Activated T-cell treated with anti-CD3 and anti-CD28 coated beads, Interleukin-2, amount 50 U/mL, for 72 hours (primary cell): ENCODE measurements at places on chromosomes 12 and 14.

DNA sequence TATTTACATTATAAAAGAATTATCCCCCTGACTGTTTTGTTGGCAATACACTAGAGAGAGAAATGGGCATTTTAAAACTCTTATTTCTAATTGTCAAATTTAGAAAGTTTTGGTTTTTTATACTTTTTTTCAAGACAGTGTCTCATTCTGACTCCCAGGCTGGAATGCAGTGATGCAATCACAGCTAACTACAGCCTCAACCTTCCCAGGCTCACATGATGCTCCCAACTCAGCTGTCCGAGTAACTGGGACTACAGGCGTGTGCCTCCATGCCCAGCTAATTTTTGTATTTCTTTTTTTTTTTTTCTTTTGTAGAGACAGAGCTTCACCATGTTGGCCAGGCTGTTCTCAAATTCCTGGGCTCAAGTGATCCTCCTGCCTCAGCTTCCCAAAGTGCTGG, 8.3 kb upstream of the OR11H6 start:
- DNase-seq: no peak

- DNase-seq: no peak
Measured at GRCh38 chr12:12818701-12819100, 5.6 kb downstream of the DDX47 start.

DNA sequence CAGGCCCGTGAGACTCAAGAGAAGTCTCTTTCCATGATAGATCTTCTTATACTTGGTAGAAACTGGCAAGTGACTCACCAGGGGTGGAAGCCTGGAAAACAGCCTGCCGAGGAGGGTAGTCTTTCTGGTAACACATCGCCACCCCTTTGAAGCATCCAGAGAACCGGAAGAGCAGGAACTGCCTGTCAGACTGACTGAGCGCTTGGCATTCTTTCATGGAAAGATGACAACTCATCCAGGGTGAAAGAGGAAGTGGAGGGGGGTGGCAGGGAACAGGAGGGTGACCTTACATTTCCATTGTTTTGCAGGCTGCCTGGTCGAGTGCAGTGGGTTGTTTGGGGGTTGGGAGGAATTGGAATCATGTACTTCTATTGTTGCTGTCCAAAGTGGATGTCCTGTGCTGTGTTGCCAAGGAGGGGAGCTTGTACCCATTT, 34.5 kb downstream of the PRKCH start:
- peak; percentile 50 for DNase-seq

- DNase-seq: no peak
Measured at GRCh38 chr12:89523843-89524540, 604 bp downstream of the GALNT4 start.
